ENCODE measurements at places on chromosomes 5 and 9.

DNA sequence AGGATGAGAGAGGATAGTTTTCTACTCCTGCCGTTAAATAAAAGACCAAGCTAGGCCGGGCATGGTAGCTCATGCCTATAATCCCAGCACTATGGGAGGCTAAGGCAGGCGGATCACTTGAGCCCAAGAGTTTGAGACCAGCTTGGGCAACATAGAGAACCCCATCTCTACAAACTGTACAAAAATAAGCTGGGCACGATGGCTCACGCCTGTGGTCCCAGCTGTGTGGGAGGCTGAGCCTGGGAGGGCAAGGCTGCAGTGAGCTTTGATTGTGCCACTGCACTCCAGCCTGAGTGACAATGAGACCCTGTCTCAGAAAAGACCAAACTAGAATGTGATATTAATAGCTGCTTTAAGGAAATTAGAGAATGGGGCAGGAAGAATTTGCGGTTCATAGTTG is 158.4 kb downstream of the NIPBL start:
- no peak for DNase-seq

GRCh38 chr9:133109931-133110650 is 10.9 kb downstream of the RALGDS start:
- DNase-seq = no peak

DNA sequence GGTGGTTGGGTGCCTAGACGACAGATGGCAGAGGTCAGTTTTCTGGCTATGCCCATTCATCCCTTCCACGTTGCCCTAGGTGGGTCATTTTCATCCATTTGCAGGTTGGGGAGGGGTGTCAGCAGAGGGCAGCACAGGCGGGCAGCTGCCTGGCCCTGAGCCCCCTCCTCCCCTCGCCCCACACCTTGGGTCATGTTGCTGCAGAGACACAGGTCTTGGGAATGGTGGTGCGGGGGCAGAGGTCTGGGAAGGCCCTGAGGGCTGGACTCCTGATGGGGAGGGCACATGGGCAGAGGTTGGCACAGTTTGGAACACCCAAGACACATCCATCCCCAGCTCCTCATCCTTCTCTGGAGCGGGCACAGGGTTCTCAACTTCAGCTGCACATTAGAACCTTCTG is 103.2 kb upstream of the LMX1B start:
- DNase-seq = no peak

- peak; percentile 21 for DNase-seq
Measured at GRCh38 chr5:181205761-181206649, 1.0 kb upstream of the TRIM7 start.

DNA sequence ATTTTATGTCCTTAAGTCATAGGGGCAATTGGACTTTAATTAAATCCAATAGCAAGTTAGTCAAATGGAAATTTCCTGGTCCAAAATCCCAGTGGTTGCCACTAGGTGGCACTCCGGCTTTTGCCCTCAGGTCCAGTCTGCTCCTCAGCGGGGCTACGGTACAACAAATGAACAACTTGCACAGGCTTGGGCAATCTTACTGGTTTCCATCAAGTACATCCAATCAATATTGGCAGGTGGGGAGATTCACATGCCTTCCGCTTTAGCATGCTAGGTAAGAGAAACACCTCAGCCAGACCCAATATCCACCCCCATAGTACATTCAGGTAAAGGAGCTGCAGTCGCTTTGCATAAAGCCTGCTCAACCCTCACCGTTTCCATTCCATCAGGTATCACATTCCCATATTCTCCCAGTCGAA is 6.3 kb upstream of the MXD3 start:
- peak; percentile 80 for DNase-seq

GRCh38 chr9:91803151-91803940 is 146.7 kb downstream of the ROR2 start:
- DNase-seq = peak; percentile 81

- peak; percentile 10 for DNase-seq
Measured at GRCh38 chr5:120255214-120255613, 208.9 kb upstream of the PRR16 start.

- peak; percentile 99 for DNase-seq
Measured at GRCh38 chr5:134552301-134552700, 26.8 kb downstream of the JADE2 start.

- no peak for DNase-seq
Measured at GRCh38 chr5:106610041-106610440, 1060.7 kb downstream of the EFNA5 start.

Measured in IMR-90 (cell line).